ENCODE measurements at places on chromosomes 2 and 18. TPM values are rescaled to one million over a fixed set of nuclear protein-coding genes. Genes with fewer than 3 reads are reported as not detected.
A peak's percentile ranks its signal among the peaks of the same experiment; 100 is the strongest.

DNA sequence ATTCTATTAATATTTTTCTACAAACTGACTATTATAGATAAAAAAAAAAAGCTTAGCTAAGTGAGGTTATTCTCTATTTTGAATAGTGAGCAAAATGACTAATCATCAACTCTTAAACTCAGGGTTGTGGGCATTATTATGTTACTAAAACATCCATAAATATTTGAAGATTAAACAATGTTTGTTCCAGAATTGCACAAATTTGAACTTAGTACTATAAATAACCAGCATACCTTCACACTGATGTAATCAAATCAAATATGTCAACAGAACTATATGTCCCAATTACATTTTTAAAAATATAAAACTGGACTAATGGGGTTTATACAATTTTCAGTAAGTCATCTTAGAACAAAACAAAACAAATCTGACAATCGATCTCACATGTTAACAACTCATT is 800.9 kb downstream of the LRP1B start:
- no peak for DNase-seq

DNA sequence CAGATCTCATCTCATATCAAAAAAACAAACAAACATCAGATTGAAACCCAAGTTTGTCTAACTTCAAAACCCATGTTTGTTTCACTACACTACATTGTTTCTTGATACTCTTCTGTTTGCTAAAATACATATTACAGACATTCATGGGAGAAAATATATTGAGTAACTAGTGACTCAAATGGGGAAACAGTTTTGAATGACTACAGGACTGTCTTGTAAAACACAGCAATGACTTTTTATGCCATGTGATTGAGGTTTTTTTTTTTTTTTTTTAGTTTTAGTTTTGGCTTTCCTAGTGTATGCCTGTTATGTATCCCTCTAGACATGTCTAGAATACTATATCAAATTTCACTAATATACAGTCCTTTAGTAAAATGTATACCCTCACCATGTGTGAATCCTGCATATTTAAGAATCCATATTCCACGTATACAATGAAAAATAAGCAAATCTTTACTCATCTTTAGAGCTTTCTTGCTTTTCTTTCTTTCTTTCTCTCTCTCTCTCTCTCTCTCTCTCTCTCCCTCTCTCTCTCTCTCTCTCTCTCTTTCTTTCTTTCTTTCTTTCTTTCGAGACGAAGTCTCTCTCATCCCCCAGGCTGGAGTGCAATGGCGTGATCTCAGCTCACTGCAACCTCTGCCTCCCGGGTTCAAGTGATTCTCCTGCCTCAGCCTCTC is 46.6 kb upstream of the SERTAD2 start:
- DNase-seq: no peak

The TUBB8B gene
- 0.58 TPM for polyA plus RNA-seq

DNA sequence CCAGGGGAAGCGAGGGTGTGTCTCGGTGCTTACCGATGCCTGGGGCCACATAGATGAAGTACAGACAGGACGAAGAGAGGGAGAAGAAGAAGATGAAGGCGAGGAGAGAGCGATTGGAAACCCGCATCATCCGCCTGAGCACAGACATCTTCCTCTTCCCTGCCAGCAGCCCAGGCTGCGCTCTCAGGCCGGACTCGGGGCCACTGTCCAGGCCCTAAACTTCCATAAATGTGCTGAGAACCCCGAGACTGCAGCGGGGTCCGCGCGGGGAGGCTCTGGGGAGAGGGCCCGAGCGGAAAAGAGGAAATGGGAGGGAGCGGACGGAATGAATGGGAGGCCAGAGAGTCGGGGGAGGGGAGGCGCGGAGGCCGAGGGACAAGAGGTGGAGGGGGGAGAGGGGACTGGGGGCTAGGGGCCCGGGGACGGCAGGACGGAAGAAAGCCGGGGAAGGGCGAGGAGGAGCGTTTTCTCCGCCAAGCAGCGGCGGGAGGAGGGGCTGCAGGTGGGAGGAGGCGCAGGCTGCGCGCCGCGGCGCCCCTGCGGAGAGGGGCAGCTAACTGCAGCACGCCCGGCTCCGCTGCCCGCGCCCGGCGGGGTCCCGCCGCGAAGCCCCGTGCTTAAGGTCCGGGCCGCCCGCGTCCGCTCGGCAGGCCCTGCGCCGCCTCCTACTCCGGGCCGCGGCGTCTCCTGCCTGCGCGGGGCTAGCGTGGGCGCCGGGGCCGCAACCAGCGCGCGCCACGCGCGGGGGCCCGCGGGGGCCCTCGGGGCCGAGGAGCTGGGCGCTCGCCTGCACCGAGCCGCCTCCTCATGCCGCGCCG is at the start of gene B4GALT6:
Gene B4GALT6 (minus strand): TSS at position 303 of the 818 bp plus-strand sequence. CDS start 155 bp downstream, at position 148.
- DNase-seq: peak; percentile 17

GRCh38 chr2:206824993-206825392 is 59.6 kb downstream of the FASTKD2 start:
- no peak for DNase-seq

GRCh38 chr2:55952415-55952814 is 28.8 kb upstream of the EFEMP1 start:
- no peak for DNase-seq

- no peak for DNase-seq
Observed at GRCh38 chr2:196696423-196697079, 57.0 kb downstream of the CCDC150 start.

DNA sequence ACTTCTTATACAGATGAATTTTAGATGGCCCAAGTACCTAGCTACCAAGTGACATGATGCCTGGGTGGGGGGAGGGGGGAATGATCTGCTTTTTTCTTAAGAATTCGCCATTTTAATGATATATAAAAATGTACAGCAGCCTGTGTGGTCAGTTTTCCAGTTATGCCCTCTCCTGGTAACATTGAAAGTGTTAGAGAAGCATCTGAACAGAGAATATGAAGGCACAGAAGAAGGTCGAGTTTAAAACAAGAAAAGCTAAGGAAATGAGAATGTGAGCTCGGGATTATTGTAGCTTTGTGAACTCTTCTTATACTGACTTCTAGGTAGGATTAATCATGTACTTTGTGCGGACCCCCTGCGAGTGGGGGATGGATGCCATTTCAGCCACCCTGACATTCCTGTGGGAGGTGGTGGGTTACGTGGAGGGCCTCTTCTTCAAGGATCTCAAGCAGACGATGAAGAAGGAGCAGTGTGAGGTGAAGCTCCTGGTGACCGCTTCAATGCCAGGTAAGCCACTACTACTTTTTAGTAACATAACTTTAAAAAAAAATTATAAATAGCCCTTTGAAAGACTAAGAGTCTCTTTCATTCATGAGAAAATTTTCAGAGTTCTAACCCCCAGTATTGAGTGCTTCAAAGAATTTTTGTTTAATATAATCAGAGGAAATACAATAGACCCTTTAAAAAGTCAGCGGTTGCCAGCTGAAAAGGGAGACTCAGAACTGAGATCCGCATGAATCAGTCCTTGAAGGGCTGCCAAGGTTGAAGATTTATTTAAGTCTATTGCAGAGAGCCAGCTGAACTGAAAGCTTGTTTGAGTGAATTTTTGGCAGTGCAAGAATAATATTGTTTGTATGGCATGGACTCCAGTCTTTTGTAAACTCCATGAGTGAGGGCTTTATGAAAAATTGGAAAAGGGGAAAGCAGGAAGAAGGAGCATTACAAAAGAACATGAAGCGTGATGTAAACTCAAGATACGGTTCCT is 68.6 kb upstream of the RPE start:
- DNase-seq: no peak

GRCh38 chr2:195912079-195912478 is 156.6 kb downstream of the DNAH7 start:
- no peak for DNase-seq

DNA sequence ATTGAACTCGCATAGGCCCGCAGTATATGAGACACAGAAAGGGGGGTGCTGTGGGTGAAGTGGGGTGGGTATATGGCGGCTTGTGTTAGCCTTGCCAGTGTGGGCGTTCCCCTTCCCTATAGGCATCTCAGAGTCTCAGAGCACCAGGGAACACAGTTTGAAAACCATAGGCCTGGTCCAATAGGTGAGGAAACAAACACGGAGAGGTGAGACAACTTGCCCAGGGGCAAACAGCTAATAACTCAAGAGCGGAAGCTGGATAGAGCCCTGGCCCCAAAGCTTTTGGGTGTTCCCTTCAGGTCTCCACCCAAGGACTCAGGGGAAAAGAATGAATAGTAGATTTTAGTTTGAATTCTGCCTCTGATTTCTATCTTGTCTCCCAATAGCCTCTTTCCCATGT is 7.9 kb downstream of the LIPG start:
- DNase-seq: no peak

DNA sequence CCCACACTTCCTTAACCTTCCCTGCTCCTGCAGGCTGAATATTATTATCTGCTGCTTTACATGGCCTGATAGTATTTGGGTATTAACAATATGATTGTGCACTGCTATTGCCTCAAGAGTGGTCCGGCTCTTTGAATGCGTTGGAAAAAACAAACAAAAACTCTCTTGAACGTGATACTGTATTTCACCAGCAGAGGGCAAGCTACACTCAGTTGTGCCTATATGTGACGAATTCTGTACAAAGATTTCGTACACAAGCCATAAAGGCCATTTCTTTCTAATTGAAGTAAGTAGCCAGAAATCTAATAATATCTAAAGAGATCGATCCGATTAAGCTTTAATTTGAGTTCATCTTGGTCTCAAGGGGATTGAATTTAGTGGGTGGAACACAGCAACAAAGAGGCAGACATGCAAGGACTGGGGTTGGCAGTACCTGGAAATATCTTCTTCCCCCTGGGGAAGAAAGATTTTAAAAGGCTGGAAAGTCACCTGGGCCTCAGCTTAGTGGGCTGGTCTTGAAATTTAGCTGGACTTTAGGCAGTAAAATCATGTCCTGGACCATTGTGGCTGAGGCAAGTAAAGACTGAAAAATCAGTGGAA is 49.3 kb upstream of the RAB6D start:
- peak; percentile 28 for DNase-seq

DNA sequence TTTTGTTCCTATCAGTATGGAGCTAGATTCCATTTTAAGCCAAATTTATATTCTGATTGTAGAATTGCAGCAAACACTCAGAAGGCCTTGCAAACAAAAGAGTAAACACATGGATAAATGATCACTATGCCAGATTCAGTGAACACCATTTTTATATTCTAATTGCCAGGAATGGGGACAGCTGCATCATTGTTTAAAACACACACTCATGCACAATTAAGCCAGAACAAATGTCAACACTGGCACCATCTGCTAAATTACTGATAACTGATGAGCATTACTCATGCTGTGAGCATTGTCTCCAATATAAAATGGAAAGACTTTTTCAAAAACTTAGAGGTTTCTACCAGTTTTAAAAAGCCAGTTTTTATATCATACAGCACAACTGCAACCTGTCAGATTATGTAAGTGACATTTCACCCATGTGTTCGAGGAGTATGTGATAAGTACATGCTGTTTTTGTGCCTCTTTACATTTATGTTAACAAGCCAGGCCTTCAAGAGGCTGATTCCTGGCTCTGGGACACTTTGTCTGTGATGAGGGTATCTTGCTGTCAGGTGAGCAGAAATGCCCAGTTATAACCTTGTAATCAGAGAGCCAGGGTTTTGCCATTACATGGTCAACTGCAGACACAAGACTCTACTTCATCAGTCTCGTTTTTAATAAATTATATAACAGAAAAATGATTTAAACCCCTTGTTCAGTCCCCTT is 4.4 kb upstream of the ST8SIA5 start:
- DNase-seq: no peak

GRCh38 chr2:12718711-12719399 is 2.1 kb downstream of the TRIB2 start:
- DNase-seq: no peak

GRCh38 chr2:199315299-199316179 is 142.2 kb downstream of the SATB2 start:
- DNase-seq: peak; percentile 18

DNA sequence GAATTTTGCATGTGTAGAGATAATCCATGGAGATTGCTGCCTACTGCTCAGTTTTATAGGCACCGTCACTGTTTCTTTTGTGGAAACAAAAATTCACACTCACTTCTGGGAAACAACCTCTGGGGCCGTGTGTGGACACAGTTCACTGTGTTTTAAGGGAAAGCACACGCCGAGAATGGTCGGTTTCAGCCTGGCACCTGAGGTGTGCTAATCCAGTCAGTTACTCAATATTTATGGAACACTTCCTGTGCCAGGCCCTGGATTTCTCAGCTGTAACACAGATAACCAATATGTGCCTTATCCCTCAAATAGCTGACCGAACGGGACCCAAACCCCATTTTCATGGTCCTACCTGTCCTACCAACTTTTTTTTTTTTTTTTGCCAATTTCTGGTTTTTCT is 179.6 kb downstream of the MGAT5 start:
- DNase-seq: no peak

DNA sequence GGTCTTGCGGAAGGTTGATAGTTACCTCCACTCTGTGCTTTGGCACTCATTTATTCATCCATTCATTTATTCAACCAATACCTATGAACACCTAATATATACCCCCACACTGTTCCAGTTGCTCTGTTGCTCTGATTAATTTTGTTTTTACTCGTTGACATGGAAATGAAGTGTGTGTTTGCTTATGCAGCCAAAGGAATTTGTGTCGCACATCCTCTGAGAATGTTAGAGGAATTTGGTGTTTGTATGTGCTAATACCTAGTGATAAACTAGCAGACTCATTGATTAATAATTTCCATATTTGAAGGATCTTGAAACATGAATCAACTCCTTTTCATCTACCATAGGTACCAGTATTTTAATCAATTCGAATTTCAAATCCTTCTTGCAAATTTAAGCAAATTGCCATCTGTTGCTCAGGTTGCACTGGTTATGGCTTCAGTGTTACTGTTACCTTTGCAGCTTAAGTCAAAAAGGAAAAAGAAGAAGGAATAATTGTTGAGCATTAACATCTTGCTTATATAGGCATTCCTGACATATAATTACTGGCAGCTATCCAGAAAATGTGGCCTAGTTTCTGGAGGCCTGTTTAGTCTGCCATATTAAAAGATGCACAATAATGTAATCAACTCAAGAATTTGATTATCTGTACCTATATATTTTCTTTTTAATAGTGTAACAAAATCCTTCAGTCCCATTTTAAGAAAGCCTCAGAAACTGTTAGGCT is 25.7 kb upstream of the CRIM1 start:
- DNase-seq: no peak

The CD8A gene
- 0.20 TPM for polyA plus RNA-seq
